ENCODE measurements at places on chromosomes 5 and 9.

GRCh38 chr5:95733107-95733665, 2.0 kb downstream of the RHOBTB3 start:
- DNase-seq: no peak

- no peak for DNase-seq
Measured at GRCh38 chr9:655875-656274, 185.6 kb upstream of the DMRT1 start.

DNA sequence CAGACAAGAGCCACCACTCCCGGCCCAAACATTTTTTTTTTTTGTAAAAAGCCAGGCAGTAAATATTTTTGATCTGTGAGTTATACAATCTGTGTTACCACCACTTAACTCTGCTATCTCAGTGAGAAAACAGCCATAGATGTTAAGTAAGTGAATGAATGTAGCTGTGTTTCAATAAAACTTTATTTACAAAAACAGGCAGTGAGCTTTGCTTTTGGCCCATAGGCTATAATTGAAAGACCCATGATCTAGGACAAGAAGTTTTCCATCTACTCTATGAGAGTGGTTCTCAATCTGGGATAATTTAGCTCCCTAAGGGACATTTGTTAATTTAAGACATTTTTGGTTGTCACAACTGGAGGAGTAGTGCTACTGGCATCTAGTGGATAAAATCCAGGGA, 91.0 kb downstream of the TMC1 start:
- no peak for DNase-seq

GRCh38 chr9:135795391-135795790, 93.4 kb downstream of the KCNT1 start:
- no peak for DNase-seq

- no peak for DNase-seq
Measured at GRCh38 chr5:60445921-60446320, 254.0 kb downstream of the DEPDC1B start.

DNA sequence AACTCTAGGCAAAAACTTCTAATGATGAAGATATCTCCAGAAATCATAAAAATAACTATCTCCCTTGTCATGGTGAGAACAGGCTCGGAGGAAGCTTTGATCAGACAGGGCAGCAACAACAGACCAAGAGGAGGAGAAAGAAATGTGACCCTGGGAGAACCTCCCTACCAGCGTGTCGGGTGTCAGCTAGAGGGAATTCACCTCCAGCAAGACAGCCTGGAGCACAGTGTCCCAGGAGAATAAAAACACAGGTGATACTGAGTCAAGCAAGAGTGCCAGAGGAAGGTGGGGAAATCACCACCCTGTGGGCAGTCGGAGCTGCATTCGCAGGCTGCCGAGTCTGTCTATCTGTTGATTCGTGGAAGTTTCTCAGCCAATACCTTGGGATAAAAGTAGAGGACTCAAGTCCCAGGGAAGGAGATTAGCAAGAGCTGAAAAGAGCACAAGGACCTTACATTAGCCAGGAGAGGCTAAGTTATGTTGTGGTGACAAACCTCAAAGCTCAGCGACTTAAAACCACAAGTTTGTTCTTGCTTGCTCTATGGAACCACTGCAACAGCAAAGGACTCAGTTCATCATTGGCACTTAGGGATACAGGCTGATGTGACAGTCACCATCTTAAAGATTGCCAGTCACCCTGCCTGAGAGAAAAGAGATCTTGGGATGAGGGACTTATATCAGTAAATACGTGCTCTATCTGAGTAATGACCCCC, 598.3 kb downstream of the CCDC171 start:
- DNase-seq: no peak

DNA sequence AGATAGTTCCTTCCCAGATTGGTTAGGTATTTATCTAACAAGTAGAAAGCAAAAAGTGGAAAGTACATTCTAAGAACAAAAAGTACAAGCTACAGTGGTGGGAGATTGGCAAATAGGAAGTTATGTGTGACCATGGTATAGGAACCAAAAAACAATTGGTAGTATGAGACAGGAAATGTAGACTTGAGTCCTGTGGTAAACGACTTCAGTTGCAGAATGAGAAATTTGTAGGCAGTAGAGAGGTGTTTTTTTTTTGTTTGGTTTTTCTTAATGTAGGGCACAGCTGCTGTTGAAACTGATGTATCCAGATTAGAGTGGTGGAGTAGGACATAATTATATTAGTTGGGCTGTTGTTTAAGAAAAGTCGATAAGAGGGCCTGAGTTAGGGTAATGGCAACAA, 72.0 kb downstream of the CCNH start:
- DNase-seq: no peak

- DNase-seq: no peak
Measured at GRCh38 chr9:108831496-108832178, 24.1 kb downstream of the ACTL7B start.

DNA sequence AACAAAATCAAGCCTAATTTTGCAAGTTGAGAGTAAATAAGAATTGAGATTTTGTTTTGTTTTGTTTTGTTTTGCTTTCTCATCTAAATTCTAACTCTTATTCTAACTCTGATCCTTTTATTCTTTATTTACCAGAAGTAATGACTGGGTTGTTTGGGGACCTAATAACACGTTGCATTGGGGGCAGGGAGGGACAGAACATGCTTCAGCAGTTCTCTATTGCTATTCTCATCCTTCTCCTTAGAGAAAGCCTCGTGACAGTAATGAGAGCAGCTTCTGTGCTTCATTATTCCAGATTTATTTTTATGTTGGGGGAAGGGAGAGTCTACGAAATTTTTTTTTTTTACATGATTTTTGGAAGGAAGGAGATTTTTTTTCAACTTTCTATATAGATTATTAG, 21.1 kb downstream of the CPEB4 start:
- DNase-seq: no peak

DNA sequence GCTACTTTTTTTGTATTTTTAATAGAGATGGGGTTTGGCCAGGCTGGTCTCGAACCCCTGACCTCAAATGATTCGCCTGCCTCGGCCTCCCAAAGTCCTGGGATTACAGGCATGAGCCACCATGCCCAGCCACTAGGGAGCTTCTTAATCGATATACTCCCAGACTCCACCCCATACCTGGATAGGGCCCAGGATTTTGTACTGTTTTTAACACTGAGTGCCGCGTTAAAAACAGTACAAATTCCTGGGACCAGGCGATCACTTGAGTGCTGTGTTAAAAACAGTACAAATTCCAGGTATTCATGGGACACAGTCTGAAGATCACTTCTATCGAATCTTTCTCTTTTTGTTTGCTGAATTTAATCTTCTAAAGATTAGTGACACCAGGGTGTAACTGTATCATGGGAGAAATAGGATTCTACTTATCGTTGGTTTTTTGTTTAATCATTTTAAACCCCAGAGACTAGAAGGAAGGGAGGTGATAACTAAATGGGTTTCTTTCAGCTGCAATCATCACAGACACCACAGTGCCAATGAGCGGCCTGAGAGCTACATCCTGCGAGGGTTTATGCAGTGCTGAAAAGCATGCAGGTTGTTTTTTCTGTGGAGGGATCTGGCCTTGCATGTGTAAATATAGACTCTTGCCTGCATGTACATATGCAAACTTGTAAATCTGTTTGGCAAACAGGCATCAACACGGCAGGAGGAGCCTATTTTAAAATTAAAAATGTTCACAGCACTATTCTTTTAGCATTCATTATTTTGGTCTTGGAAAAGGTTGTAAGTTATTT, 303.8 kb upstream of the WWC1 start:
- DNase-seq: no peak

DNA sequence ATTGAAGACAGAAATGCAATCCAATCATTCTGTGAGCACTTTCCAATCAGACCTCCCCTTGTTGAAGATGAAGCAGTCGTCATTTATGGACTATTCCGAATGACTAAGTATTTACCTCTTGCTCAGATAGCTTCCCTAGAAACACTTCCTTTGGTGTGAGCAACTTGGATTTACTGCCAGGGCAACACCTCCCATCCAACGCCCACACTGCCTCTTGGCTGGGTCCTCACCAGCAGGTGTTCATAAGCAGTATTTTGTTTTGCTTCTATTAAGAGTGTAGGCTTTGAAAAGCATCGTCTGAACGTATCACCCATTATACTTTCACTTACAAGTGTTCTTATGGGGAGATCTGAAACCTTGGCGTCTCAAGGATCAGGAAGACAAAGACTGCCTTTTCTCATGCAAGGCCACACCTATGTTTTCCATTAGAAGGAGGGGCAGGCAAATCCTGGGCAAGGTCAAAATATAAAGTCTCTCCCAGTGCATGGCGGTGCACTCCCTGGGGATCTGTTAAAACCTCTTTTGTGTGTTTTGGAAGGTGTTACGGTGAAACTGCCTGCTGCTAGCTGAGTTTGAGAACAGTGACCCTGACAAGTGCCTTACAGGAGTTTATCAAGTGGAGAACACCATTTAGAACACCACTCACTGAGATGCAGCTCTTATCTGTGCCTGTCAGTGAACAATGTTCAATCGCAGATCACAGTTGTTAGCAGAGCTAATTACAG, 10.6 kb upstream of the MARCHF3 start:
- peak; percentile 64 for DNase-seq

All from SW480 (cell line).